CD4-positive, alpha-beta T cell treated with Interleukin-12 subunit alpha and Interleukin-12 subunit beta, for 1 hour (primary cell): ENCODE measurements at places on chromosomes 5 and 9.

DNA sequence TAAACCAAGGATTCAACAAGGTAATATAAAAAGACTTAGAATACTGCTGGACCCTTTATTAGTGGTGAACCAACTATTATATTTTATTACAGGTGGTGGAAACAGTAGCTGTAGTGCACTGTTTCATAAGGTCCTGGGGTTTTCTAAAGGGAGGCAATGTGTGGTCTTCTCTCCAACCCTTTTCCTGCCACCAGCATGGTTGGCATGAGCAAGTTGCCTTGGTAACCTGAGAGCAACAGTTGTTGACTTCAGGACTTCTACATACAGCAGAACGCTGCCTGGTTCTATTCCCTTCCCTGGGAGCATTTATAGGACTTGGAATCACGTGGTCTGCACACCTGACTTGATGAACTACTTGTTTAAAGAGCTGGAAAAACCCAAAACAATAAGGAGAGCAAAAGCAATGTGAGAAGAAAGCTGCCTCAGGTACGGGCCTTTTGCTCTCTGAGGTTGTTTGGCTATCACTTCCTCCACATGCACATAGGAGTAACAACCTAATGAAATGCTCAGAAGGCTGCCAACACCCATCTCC, 81.1 kb upstream of the RAI14 start:
- no peak for DNase-seq

- no peak for DNase-seq
These were observed 34.6 kb downstream of the PKD2L2 start for GRCh38 chr5:137923856-137924255.

- peak; percentile 52 for DNase-seq
These were observed 629 bp downstream of the CCNH start for GRCh38 chr5:87411973-87412629.

- no peak for DNase-seq
These were observed 40.8 kb upstream of the FAT2 start for GRCh38 chr5:151631941-151632340.

DNA sequence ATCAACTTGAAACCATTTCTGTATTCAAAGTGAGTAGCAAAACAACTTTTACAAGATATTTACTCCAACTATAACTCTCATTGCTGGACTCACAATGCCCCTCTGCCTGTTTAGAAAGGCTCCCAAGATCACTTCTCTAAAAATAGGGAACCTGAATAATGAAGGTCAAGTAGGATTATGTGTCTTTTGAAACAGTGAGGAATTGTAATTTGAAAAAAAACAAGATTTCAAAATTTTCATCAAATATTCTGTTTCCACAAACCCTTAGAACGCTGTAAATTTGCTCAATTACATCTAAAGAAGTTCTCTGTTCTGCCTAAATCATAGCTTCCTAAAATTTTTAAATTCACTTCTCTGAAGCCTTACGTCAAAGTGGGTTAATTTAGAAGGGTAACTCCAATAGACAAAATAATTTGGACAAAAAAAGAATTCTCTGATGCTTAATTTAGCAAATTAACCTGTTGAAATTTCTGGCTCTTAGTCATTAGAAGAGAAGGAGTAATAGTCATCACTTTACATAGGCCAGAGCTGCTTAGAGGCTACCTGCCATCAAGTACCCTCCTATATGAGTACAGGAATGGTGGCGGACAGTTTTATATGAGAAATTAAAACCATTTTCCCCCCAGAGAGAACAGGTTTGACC, 4.0 kb downstream of the ELL2 start:
- no peak for DNase-seq

DNA sequence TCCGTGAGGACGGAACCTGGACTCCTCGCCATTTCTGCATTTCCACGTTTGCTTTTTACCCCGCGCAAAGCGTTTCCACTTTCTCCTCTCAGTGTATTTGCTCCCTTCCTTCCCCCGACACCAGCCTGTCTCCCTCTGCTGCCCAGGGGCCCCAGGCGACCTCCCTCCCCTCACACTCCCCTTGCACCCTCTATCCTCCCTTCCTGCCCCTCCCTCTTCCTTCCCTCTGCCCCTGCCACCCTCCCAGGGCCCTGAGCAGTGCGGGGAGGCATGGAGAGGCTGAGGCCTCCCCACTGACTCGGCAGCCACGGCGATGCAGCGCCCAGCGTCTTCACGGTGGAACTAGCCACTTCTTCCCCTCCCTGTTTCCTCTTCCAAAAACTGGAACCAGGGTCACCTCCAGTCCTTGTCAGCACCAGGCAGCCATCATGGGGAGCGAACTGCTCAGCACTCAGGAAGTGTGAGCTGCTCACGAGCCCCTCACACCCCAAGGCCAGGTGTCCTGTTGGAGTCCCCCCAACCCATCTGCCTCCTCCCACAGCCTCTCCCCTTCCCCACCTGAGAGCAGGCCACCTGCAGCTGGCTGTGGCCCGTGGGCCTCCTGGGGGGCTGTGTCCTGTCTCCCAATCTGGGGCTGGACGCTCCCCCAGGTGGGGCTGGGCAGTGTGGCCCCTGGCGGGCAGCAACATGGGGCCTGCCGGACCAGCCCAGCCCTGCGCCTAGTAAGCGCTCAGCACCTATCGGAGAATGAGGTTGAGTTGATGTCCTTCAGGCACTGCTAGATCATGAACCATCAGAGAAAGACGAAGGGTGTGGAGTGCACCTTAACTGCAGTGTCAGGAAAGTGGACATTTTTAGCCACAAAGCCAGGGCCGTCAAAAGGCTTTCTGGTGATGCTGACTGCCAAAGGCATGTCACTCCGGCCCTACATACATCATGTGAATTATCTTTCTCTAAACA, 17.5 kb downstream of the UBE2QL1 start:
- no peak for DNase-seq

DNA sequence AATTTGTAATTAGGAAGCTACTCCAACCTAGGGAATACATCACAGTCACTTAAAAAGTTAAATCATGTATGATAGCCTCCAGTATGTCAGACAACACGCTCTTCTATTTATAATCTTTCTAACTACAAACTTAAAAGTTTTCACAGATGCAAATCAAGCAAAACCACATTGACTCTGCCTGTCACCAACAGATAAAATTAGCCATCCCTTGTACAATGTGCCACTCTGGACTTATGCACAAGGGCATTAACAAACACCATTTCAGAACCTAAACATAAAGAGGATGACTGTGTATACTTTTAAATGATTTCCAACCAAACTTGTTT, 14.7 kb downstream of the ERP44 start:
- no peak for DNase-seq
